ENCODE measurements at places on chromosomes 2 and 18. TPM values are rescaled to one million over a fixed set of nuclear protein-coding genes. Genes with fewer than 3 reads are reported as not detected.

DNA sequence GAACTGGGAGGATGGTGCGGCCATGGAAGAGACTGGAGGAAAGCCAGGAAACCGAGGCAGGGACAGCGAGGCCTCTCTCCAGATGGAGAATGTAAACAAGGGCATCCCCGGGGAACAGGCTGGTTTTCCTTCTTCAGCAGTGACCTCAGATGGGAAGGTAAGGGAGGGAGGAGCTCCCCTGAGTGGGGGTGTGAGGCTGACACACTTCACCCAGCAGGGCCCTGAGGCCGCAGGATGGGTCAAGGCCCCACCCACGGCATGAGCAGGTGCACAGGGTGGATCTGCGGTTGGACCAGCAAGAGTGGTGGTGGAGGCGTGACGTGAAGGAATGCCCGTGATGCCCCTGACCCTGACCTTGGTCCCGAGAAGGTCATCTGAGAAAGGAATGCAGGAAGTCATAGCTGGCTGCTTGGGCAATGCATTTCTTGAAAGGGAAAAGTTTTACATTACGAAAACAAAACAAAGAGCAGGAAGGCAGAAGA lies 48.1 kb downstream of the ADCY3 start:
- DNase-seq = no peak

DNA sequence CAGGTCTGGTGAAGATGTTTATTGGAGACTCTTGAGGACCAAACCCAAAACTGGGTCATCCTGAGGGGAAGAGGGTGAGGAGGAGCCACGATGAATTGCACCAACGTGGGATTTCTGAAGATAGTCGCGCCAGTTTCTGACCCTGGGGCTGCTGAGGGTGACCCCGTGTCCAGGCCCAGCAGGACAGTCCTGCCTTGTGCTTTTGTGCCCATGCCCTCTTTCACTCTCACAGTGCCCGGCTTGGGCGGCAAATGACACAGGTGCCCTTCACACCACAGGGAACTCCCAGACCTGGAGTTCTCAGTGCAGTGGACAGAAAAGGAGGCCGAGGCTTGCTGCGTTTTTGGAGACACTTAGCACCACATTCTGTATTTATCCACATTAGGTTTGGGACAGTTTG lies 15.5 kb upstream of the KIF1A start:
- no peak for DNase-seq

- no peak for DNase-seq
These were observed 1.3 kb downstream of the DUSP2 start for GRCh38 chr2:96143848-96144480.

DNA sequence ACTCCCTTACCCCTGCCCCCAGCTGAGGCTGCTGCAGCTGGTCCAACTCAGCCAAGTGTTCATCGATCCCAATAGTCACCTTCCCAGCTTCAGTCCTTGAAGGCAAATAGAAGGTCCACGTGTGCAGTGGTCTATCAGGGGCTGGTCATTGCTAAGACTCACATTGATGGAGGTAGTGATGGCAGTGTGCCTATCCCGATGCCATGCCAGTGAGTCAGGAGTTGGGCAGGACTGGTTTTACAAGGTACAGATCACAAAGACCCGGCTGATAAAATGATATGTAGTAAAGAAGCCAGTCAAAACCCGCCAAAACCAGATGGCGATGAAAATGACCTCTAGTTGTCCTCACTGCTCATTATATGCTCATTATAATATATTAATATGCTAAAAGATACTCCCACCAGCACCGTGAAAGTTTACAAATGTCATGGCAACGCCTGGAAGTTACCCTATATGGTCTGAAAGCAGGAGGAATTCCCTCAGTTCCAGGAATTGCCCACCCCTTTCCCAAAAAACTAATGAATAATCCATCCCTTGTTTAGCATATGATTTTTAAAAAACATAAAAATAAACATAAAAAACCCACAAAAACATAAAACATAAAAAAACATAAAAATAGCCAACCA lies 2.9 kb upstream of the C2orf80 start:
- no peak for DNase-seq

GRCh38 chr2:43130548-43130875 lies 95.9 kb downstream of the ZFP36L2 start:
- DNase-seq = no peak

DNA sequence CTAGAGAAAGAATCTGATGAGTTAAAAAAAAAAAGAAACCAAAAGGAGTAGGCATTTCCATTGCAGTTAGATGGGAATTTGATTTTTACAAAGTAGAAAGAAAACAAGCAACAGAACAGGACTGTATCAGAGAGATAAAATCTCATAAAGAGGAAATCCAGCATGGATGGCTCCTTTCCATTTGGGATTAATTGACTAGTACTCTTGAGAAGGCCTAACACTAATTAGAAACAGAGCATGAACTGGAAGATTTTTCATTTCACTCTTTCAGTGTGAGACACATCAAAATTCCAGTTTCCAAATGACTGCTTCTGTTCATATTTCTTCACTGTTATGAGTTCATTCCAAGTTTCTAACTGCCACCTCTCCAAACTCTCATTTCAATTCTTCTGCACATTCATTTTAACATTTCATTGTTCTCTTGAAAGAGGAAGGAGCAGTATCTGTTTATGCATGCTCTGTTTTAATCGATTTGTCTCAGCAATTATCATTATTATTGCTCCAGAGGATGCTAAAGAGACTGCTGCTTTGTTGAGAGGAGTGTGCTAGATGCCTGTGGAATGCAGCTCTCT lies 108.8 kb upstream of the PIEZO2 start:
- no peak for DNase-seq

DNA sequence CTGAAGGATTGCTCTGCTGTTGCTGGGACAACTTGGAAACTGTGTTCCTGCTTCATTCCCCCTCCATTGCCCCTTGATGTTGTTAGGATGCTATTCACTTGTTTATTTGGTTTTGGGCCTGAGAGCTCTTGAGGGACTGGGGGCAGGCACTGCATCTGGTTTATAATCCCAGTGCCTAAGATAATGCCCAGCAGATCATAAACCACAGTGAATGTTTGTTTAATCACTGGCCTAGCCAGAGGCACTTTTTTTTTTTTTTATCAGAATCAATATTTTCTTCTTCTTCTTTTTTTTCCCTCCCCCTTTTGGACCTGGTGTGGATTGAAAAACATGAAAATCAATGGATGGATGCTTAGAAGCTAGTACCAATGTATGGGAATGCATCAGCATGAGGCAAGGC lies 38.1 kb downstream of the KCNS3 start:
- DNase-seq = no peak

DNA sequence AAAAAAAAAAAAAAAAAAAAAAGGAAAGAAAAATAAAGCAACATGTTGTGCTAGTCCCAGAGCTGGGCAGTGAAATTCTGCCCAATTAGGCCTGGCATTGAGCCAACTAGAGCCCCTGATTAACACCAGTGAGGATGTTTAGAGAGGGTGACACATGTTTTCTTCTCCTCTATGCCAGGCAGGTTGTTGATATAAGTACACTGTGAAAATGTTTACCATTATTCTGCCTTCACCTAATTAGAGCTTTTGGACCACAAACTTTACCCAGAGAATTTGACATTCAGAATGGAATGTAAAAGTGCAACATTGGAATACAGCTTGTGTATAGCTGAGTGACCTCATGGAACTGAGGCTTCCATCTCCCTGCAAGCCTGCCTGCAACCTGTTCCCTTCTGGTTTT lies 95.9 kb upstream of the MSH2 start:
- no peak for DNase-seq

GRCh38 chr2:237431372-237431771 lies 17.4 kb upstream of the COL6A3 start:
- no peak for DNase-seq

DNA sequence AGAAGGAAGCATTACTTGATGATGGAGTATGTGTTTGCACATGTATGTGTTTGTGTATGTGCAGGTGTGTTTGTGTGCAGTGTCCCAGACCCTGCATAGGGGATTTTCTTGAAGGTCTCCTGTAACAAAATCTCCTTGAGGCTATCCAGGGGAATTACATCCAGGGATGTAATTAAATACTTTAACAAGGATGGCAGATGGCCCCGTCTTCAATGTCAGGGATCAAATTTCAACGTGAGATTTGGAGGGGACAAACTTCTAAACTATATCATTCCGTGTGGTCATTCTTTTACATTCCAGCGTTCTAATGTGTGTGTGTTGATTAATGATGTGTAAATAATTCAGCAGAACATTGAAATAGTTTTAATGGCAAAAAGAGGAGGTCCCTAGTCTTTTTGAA lies 3.3 kb downstream of the UGT1A9 start:
- DNase-seq = no peak

DNA sequence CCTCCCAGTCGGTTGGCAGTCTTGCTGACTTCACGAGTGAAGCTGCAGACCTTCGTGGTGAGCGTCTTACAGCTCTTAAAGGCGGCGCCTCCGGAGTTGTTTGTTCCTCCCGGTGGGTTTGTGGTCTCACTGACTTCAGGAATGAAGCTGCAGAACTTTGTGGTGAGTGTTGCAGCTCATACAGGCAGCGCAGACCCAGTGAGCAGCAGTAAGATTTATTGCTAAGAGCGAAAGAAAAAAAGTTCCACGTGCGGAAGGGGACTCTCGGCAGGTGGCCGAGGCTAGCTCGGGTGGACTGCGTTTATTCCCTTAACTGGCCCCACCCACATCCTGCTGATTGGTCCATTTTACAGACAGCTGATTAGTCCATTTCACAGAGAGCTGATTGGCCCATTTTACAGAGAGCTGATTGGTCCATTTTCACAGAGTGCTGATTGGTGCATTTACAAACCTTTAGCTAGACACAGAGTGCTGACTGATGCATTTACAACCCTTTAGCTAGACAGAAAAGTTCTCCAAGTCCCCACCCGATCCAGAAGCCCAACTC lies 240.3 kb downstream of the LRATD1 start:
- DNase-seq = no peak

DNA sequence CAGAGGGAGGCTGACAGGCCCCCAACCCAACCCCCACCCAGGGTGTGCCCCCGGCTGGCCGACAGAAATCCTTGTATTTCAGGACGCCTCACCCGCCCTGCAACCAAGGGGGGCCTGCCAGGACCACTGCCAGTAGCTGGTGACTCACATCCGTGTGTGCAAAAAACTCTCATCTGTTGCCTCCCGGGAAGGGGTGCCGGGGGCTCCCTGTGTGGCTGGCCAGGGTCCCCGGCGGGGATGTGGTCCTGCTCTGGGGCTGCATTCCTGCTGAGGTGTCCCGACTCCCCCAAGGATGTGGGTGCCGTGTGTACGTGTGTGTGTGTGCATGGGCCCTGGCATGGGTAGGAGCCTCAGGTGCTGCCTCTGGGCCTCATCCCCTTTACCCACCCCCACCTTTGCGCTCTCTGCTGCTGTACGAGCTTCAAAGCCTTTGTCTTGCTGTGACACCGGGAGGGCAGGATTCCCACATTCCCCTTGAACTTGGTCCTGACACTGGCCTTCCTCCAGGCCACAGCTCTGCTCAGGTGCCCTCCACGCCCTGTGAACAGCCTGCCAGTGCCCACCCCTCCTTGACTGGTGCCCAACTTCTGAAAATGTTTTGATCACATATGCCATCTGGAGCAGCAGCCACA lies 226.3 kb upstream of the HDAC4 start:
- DNase-seq = no peak

DNA sequence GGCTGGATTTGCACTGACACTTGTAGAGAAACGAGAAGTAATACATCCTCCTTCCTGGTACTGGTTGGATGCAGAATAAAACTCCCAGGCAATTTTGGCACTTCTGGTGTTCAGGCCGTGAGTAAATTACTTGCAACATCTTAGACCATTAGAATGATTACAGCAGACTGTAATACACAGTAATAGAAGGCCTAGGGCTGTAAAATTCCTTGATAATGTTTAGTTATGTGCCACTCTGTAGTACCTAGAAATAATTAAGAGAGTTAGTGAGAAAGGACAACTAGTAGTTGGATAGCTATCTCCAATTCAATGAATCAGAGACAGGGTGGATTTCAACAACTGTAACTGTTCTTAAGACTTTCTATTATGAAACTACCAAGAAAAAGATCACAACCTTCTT lies 356.3 kb upstream of the SETBP1 start:
- no peak for DNase-seq

DNA sequence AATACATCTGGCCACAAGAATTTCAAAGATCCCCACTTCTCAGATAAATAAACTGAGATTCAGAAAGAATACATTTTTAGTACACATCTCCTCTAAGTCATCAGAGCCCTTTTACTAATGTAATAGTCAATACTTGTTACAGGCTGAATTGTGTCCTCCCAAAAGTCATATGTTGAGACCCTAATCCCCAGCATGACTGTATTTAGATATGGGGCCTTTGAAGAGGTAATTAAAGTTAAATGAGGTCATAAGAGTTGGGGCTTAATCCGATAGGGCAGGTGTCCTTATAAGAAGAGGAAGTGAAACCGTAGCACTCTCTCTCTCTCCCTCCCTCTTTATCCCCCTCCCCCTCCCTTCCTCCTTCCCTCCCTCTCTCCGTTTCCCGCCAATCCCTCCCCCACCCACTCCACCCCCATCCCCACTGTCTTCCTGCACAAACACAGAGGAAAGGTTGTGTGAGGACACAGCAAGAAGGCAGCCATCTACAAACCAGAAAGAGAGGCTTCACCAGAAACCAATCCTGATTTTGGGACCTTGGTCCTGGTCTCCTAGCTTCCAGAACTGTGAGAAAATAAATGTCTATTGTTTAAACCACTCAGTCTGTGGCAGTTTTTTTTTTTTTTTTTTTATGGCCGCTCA lies 66.6 kb upstream of the ZNF397 start:
- no peak for DNase-seq

GRCh38 chr2:198309673-198310280 lies 505.4 kb downstream of the PLCL1 start:
- DNase-seq = no peak

DNA sequence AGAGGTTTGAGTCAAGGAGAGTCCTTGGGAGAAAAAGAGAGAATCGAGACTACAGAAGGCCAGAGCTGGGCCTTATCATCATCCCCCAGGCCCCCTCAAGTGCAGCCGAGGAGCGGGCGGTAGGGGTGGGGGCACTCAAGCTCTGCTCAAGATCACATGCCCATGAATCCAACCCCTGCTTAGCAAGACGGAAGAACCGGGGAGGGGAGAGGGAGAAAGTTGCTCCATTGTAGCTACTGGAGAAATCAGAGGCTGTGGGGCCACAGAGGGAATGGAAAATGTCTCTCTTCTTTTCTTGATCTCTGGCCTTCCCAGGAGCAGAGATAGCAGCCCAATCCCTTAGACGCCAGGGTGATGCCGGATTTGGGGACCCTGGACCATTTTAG lies 14.6 kb downstream of the SLC4A3 start:
- no peak for DNase-seq

- no peak for DNase-seq
These were observed 2.1 kb downstream of the CNTNAP5 start for GRCh38 chr2:124027182-124027581.

CFC1 gene
- total RNA-seq = not detected

FNDC4 gene
- total RNA-seq = 57.3 TPM

FRZB gene
- 2.9 TPM for total RNA-seq

FARSB gene
- total RNA-seq = 19.0 TPM

ARHGAP28 gene
- total RNA-seq = 7.3 TPM

CPO gene
- total RNA-seq = 1.6 TPM

SLC23A3 gene
- total RNA-seq = 2.0 TPM

UGT1A4 gene
- not detected for total RNA-seq

TLX2 gene
- not detected for total RNA-seq

LGALSL gene
- 16.7 TPM for total RNA-seq

DNAJC5G gene
- not detected for total RNA-seq

FOXD4L1 gene
- 0.44 TPM for total RNA-seq

Measured in breast epithelium (tissue), 4 donors.